NCI-H446 (cell line): ENCODE measurements at places on chromosomes 4 and X.

- no peak for DNase-seq
Measured at GRCh38 chr4:14117575-14118238, 490.2 kb upstream of the BOD1L1 start.

GRCh38 chr4:114323841-114324240 is 274.8 kb upstream of the UGT8 start:
- no peak for DNase-seq

- DNase-seq = no peak
Measured at GRCh38 chr4:51843309-51844152, 578 bp downstream of the DCUN1D4 start.

DNA sequence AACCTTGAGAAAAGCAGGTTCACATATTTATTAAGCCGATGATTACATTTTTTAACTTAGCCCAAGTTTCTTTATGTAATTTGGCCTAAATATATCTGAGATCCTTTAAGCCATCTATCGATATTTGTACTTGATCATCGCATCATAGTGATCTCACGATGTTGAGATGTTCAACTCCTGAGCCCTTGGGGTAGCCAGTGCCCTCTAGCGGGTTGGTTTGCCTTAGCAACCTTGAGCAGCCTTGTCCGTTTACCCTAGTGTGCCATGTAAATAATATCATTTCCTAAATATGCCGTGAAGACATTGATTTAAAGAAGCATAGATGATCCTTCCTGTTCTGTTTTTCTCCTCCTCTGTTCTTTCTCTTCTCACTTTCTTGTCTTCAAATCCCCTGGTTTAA is 432.2 kb downstream of the RPA4 start:
- DNase-seq = no peak

DNA sequence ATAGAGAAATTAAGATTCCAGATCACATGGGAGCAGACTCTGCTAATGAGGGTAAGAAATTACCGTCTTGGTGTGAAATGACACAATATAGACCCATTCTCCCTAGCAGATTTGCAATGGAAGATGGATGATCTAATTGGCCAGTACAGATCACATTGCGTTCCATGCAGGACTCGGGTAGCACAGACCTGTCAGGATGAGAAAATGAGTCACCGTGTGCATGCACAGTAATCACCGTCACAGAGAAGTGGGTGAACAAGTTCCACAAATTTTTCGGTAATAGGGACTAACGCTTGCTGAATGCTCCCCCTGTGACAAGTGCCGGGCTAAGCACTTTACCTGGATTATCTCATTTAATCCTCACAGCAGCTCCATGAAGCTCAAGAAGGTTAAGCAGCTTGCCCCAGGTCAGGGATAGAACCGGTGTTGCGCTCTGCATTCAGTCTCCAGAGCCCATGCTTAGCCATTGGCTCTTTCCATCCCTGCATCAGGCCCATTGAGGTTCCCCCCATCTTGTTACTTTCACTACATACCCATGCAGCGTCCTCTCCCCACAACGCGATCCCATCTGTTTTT is 375.6 kb downstream of the FBXW7 start:
- no peak for DNase-seq

- no peak for DNase-seq
Measured at GRCh38 chr4:15718959-15719358, 16.1 kb downstream of the BST1 start.

GRCh38 chrX:13742397-13743176 is 8.0 kb downstream of the OFD1 start:
- DNase-seq = no peak

- DNase-seq = no peak
Measured at GRCh38 chr4:138977524-138977923, 38.1 kb upstream of the NOCT start.

DNA sequence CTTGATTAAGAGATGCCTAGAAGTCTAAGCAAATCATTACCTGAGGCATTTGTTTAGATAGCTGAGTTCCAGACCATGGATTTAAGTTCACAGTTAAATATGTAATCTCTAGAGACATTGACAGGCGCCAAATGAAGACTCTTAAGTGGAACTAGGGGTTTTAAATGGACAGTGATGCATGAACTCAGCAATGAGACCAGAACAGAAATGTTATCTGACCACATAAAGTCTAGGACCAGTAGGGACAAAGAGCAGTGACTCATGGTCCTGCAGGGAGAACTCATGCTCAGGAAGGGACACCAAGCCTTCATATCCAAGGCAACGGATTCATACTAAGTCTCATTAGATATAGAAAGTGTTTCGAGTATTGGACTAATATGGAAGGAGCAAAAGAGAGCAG is 152.3 kb downstream of the PPARGC1A start:
- DNase-seq = no peak

DNA sequence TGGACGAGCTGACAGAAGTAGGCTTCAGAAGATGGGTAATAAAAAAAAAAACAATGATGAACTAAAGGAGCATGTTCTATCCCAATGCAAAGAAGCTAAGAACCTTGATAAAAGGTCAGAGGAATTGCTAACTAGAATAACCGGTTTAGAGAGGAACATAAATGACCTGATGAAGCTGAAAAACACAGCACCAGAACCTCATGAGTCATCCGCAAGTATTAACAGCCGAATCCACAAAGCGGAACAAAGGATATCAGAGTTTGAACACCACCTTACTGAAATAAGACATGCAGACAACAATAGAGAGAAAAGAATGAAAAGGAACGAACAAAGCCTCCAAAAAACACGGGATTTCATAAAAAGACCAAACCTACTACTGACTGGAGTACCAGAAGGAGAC is 10.5 kb downstream of the NELFA start:
- DNase-seq = no peak

GRCh38 chrX:54473993-54474859 is 21.8 kb downstream of the FGD1 start:
- no peak for DNase-seq

GRCh38 chrX:115553171-115553570 is 7.8 kb upstream of the PLS3 start:
- no peak for DNase-seq

DNA sequence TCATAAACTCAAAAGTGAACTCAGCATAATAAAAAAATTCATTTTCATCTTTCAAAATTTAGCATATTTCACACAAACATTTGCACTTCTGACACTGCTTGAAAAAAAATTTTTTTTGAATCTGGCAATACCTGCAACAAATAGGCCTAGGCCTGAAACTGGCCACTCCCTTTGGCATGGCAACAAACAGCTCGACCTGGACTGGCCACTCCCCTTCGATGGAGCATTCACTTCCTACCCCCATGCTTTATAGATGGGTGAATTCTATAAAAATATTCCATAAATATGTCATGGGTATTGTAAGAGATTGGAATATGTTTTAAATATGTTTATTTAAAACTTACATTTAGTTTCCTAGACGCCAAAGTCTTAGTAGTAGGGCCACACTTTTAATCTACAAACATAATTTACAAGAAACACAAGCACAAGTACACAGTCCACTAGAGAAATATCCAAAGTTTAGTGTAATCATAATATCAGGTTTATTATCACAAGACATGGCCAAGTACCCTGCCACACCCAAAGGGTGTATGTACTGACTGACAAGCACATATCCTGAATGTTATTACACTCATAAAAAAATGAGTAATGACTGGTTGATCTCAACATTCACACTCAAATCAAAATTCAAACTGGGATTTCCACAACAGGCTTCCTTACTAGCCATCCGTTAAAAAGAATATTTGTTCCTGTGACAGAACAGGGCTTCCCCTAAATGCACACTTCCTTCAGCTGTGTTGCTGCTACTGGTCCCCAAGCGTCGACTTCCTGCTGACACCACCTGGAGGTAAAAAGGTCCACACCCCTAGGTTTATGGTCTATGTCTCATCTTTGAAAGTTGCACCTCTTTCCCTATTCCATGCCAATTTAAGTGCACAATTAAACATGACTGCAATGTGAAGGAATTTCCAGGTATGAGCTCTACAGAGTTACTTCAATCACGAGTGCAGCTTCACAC is 271.5 kb downstream of the NR3C2 start:
- DNase-seq = no peak

DNA sequence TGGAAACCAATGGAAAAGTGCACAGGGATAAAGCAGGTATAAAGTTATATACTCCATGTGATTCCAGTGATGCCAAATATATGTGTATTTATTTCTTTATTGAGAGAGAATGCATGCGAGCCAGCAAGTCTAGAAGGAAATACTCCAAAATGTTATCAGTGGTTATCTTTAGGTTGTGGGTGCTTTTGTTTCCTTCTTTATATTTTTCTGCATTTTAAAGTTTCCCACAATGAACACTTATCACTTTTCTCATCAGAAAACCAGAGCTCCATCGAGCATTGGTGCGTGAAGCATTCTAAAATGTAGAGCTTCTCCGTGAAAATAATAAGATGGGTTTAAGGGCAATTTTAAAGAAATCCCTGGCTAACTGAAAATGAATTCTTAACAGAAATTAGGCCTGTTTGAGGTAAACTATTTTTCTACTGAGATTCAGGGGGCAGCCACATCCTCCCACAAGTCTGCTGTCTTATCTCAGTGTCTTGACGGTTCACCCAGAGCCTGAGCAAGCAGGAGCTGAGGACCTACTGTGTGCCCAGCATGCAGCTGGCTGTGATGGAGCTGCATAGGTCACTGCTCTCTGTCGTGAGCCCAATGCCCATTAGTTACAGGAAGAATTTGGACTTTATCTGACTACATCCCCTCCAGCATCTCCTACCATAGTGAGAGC is 18.7 kb upstream of the CD40LG start:
- DNase-seq = no peak

DNA sequence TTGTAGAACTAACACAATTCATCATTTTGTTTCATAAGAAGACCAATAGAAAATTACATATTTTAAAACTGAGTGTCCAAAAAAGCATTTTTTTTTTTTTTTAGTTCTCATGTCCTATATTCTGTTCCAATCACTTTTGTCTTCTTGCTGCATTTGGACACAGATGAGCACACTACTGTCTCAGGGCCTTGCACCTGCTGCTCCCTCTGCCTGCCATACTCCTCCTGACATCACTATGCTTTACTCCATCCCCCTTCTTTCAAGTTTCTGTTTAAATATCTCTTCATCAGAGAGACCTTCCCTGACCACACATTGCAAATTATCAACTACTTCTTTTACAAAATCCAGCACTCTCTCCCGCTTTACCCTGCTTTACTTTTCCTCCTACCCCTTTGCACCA is 230.7 kb upstream of the GK2 start:
- DNase-seq = no peak

GRCh38 chr4:5066101-5066500 is 14.8 kb downstream of the STK32B start:
- DNase-seq = no peak

- DNase-seq = no peak
Measured at GRCh38 chr4:169649545-169650226, 29.3 kb downstream of the CLCN3 start.

DNA sequence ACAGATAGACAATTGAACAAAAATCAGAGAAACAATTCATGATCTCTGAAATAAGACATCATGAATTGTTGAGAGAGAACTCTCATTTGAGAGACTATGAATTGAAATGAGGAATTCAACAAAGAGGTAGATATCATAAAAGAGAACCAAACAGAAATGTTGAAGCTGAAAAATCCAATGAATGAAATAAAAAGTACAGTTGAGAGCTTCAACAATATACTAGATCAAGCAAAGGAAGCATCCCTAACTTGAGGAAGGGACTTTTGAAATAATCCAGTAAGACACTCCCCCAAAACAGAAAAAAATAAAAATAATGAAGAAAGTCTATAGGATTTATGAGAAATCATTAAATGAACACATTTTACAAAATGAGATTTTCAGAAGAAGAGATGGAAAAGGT is 310.0 kb upstream of the PCDH10 start:
- no peak for DNase-seq

DNA sequence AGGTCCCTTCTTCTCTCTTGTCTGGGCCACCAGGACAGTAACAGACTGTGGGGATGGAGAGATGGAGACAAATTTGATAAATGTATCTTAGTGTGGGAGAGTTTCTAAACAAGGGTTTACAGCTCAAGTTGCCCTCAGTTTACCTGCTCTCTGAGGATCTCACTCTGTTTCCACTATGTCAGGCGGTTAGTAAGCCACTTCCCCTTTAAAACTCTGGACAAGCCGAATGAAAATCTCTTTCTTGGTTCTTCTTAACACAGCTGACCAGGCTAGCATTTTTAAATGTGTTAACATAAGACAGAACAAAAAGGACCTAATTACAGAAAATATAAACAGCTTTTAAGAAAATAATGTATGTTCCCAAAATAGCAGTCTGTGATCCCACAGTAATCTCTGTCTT is 2.9 kb upstream of the SCARB2 start:
- DNase-seq = no peak

DNA sequence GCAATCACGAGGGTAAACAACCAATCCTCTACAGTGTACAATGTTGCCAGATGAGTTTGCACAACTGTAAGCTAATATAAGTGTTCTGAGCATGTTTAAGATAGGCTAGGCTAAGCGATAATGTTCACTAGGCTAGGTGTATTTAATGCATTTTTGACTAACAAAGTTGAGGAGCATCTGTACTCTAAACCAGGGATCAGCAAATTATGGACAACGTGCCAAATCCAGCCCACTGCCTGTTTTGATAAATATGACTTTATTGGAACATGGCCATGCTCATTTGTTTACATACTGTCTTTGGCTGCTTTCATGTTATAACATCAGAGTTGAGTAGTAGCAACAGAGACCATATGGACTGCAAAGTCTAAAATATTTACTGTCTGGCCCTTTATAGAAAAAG is 46.3 kb upstream of the ARHGEF6 start:
- DNase-seq = peak; percentile 33

DNA sequence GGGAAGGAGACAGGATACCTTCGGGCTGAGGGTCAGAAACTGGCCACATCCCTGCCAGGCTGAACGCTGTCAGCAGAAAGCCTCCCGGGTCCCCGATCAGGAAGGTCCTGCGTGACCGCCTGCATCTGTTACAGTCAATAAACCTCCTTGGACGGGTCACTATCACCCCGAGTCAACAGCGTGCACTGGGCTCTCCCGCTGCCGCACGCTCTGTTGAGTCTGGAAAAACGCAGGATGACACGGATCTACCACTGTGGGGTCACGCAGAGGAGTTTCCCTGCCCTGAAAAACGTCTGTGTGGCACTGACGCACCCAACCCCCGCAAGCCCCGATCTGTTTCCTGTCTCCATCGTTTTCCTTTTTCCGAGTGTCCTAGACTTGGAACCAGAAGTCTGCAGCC is 12.1 kb downstream of the PPP2R3B start:
- DNase-seq = no peak

DNA sequence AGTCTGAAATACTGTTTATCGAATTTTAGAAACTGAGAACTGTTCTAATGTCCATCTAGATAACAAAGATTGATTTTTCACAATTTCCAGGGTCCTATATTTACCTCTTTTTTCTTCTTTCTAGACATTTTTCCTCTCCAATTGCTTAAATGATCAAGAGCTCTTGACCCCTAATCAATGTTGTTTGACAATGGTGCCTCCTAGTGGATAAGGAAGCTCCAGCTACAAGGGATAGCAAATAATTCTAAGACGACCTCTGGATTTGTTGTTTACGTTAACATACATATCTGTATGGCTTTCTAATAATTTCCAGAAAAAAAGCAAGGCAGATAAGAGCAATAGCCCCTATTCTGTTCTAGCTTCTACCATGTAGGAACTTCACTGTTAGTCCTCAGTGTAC is 35.8 kb downstream of the GPR82 start:
- DNase-seq = no peak

GRCh38 chr4:55884093-55884850 is 30.8 kb downstream of the EXOC1 start:
- DNase-seq = no peak

- no peak for DNase-seq
Measured at GRCh38 chrX:54564936-54565335, 34.9 kb downstream of the GNL3L start.
